ENCODE measurements at places on chromosomes 3 and 15.

- peak; percentile 50 for DNase-seq
Measured at GRCh38 chr3:172808969-172809546, 58.5 kb downstream of the ECT2 start.

DNA sequence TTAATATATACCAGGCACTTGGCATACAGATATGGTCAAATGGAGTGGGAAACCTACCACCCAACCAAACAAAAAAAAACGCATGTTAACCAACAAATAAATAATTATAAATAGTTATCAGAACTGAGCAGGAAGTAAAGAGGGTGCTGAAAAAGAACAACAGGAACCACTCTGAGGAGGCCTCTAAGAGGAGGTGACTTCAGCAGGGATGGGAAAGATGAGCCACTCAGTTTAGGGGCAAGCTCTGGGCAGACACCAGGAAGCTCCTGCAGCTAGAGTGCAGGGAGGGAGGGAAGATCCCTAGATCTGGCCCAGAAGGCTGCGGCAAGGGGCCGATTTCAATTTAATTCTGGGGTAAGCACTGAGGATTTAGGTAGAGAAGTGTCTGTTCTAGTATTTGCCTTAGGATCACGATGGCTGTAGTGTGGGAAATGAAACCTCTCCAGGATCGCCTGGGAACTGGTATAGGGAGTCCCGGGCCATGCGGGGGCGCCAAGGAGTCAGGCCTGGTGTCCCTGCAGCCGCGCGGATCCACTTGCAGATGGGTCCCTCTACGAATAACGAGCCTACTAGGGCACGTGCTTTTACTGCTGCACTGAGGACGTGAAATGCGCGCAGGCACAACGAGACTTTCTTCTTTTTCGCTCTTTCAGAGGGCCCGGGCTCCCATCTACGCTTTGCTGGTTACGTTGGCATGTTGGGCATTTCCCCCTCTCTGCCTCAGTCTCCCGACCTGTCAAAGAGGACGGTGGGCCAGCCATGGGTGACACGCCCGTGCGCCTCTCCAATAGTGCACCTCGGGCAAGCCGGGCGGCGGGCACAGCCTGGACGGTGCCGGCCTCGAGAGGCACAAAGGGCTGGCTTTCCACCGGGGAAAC, 1.5 kb upstream of the LIMD1 start:
- peak; percentile 95 for DNase-seq

DNA sequence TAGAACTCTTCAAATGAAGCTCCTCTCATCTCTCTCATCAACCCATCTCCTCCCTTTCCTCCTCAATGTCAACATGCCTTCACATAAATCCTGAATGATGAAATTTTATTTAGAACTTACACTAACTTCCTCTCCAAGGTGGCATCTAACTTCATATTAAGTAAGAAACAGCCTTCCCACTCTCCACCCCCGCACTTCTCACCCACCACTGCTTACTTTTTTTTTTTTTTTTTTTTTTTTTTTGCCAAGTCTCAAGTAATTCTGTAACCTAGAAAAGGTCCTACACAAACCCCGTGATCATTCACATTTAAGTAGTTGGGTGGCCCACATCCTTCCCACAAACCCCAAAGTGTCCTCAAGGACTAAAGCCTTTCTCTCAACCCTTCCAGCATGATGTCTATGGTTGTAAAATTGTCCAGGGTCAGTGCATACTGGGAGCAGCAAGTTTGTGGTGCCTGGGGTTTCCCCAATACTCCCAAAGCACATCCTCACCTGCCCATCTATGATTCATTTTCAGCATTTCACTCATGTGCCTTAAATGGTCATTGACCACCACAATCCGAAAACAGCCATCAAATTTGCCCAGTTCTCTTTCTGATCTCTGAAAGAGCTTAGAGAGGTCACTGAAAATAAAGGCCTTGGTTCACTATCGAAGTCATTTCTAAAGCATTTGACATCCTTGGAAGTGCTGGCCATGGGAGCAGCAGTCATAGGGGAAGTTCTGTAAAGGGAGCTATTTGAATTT, 47.2 kb downstream of the CD86 start:
- DNase-seq: no peak

- DNase-seq: peak; percentile 81
Measured at GRCh38 chr3:30658328-30659052, 52.1 kb downstream of the TGFBR2 start.

DNA sequence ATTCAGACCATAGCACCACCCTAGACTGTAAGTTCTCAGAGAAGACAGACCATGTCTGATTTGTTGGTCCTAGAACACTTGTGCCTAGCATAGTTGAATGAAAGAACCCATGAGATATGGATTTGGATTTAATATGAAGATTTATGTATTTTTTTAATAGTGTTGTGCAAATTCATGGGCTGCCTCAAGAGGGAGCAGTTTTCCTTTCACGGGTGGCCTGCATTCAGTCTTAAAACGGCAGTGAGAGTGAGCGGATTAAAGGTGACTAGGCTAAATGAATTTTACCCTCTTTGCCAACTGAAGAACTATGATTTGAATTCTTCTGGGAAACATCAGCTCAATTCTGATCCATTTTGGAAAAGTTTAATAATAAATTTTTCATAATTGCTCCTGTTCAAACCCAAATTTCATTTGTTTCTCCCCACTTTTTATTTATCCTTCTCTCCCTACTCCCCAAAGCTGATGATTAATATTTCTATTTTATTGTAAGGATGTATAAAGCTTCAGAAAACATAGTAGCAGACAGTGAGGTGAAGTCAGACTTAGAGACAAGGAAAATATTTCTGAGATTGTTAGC, 67.3 kb downstream of the MORC1 start:
- peak; percentile 25 for DNase-seq

DNA sequence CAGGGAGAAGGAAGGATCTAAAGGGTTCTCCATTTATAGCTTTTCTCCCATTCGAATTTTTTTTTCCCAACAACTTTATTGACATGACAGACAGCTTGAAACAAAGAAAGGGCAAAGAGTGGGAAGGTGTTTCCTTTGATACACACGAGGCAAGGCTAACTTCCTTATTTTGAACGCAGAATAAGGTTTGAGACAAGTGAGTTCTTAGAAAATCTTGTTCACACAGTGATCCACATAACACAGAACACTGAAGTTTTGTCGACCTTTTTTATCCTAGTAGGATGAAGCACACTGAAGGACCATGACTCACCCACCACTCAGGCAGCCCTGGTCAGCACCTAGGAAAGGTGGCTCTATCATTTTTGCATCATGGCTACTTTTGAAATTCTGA, 425.8 kb upstream of the MDFIC2 start:
- no peak for DNase-seq

- no peak for DNase-seq
Measured at GRCh38 chr3:74575857-74576256, 38.6 kb downstream of the CNTN3 start.

DNA sequence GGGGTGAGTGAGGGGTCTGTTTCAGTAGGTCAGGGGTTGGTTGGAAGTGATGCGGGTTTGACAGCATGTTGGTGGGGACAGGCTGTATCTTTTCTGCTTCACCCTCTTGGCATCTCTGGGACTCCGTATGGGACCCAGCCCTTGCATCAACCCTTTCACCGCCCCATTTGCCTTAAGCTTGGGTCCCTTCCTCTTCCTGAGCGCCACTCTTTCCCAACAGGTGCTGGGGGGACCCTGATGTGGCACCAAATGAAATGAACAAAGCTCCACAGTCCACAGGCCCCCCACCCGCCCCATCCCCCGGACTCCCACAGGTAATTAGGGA, 1.1 kb downstream of the EIF4G1 start:
- no peak for DNase-seq

DNA sequence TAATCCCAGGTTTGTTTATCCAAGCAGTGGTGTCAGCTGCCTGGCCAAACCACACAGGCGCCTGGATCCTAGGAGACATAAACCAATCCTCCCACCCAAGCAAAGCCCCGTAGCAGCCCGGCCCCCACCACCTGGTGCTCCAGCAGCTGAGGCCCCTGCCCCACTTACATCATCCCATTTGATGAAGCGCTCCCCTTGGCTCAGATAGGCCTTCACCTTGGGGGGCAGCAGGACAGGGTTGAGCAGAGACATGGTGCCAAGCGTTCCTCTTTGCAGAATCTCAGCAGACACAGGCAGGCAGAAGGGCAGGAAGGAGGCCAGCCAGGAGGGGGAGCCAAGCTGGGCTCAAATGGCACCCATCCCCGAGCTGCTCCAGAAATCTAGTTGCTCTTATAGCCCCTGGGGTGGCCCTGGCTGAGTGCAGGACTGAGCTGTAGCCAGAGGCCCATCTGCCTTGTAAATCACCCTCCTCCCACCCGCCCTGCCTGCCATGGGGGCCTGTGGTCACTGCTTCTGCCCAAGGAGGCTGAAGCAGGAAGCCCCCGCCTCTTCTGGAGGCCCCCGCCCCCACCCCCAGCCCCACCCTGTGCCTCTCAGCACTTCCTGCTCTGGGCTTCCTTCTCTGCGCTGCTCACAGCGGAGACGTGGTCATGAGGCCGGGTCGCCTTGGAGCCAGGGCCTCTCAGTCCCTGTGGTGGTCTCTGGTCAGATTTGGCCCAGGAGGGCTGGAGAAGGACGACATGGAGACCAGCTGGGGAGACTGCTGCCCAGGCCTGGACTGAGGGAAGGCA, at the start of gene PLCB2:
PLCB2 (minus strand) TSS at position 515 of the 791 bp plus-strand sequence; CDS start at position 252, 263 bp downstream.
- DNase-seq: no peak

DNA sequence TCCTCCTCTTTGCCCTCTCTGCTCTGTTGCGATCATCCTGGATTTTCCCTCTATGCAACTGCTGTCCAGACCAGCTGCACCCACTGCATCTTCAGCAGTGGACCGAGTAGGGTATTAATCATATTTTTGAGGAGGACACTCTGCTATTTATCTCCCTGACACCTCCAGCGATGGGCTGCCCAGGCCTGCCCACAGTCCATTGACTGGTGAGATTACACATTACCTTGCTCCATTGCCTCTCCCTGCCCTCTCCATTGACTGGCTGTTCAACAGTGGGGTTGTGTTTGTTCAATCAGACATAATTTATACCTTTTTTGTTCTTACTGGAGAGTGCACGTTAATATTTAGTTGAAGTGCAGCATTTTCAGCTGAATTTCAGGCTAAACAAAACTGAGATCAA, 559.3 kb upstream of the ARRDC4 start:
- no peak for DNase-seq

- peak; percentile 38 for DNase-seq
Measured at GRCh38 chr3:136250903-136251460, 842 bp downstream of the PCCB start.

- no peak for DNase-seq
Measured at GRCh38 chr3:117192888-117193287, 483.3 kb downstream of the TUSC7 start.

GRCh38 chr3:147210676-147211075, 195.7 kb downstream of the ZIC4 start:
- no peak for DNase-seq

DNA sequence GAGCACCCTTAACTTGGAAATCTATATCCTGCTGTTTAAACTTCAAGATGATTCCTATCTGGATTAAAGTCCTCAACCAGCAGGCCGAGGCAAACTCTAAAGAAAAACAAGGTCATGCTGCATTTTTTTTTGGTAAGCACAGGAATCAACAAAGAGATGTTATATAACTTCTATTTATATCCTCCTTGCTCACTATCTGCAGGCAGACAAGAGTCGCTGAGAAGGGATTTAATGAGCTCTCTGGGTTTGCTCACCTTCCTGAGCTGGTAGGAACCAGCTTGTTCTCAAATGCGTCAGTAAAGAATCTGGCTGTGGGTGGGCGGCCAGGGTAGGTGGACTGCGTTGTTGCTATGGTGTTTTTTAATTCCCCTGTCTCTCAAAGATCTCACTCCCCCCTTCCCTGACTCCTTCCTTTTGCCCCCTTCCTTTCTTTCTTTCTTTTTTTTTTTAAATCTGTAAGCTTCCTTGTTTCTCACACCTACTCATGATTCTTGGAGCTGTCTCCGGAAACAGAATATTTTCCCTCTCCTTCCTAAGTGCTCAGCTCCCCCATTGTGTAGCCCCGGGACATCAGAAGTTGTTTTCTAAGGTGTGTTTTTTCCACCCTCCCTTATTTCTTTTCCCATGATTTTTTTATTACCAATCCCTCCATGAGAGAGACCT, 228.8 kb upstream of the BHLHE40 start:
- no peak for DNase-seq

- DNase-seq: peak; percentile 80
Measured at GRCh38 chr15:38555686-38556334, 8.8 kb downstream of the RASGRP1 start.

DNA sequence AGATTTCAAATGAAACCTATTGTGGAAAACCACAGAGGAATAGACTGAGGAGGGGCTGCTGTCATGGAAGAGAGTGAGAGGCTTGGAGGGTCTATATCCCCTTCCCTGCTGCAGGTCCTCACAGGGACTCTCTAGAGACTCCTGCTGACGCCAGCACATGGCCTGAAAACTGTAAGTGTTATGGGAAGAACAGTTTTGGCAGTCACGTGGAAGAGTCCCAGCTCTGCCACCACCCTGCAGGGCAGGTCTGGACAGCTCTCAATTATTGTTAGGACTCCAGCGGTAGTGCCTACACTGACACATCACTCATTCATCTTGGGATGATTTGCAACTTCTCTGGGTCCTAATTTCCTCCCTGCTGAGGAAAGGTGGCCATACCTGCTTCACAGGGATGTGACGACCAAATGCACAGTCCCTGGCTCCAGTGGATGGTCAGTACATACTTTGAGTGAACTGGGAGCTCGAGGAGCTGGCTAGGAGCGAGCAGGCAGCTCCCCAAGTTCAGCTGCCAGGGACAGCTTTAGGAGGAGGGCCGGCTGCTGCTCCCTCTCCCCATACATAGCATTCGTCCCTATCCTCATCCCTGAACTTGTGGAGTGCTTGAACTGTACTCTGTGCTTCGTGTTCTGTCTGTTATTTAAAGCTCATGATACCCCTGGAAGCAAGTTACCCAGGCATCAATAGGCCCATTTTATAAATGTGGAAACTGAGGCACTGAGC, 49.2 kb downstream of the CTXND1 start:
- no peak for DNase-seq

- no peak for DNase-seq
Measured at GRCh38 chr15:80328496-80328895, 75.7 kb upstream of the ARNT2 start.

DNA sequence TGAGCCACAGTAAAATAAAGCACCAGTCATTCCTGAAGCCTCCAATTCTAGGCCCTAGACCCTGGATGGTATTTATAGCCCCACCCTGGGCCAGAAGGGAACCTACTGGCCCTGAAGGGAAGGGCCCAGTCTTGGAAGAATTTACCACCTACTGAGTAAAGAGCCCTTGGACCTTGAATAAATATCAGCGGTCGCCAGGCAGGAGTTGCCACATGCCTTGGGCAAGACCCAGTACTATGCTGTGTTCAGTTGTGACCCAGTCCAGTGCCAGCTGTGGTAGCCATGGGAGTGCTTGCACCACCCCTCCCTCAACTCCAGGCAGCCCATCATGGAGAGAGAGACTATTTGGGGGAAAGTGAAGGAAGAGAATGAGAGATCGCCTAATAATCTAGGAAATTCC, 27.0 kb downstream of the NCBP2 start:
- no peak for DNase-seq

- DNase-seq: no peak
Measured at GRCh38 chr3:132880986-132881385, 157.2 kb upstream of the TMEM108 start.

DNA sequence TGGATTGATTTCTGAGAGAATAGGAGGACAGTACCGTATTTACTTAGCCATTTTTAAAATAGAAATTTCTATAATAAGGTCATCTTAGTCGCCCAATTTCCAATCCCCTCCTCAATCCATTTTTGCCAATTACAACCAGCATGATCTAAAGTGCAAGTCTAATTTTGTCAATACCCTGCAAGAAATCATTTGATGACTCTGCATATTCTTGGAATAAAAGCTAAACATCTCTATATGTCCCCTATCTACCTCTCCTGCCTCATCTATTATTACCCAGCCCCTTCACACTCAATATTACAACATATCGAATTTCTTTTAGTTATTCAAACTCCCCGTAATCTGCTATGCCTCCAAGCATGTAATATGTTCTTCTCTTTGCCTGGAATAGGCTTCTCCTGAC, 41.9 kb upstream of the TEX55 start:
- DNase-seq: no peak
